A549 (cell line): ENCODE measurements at places on chromosomes 12 and 14. TPM values are rescaled to one million over a fixed set of nuclear protein-coding genes. Genes with fewer than 3 reads are reported as not detected.
A peak's percentile ranks its signal among the peaks of the same experiment; 100 is the strongest.

MYO1H gene
- polyA plus RNA-seq, result not detected in 3 replicates

CLEC4C gene
- not detected in 3 replicates for polyA plus RNA-seq

ADAM21 gene
- 0.04 to 0.05 TPM (median 0.04 TPM) in 3 replicates for polyA plus RNA-seq

FIGNL2 gene
- polyA plus RNA-seq, result 0.36 to 0.46 TPM (median 0.38 TPM) in 3 replicates

DNA sequence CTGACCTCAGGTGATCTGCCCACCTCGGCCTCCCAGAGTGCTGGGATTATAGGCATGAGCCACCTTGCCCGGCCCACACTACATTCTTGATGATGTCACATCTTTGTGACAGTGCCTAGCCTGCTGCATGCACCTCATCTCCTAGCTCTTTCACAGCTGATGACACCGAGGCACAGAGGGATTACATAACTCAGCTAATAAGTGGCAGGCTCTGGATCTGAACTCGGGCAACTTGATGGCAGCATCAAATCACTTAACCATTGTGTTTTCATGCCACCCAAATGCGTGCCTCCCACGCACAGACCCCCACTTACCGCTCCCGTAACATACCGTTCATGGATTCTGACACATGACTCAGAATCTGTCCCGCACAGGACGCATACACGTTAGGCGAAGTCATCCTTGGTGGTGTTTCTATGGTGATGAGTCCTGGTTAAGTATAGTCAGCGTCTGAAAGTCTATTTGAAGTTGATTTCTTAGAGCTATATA lies 7.4 kb downstream of the TMEM120B start:
- DNase-seq, result peak; percentile 66

DNA sequence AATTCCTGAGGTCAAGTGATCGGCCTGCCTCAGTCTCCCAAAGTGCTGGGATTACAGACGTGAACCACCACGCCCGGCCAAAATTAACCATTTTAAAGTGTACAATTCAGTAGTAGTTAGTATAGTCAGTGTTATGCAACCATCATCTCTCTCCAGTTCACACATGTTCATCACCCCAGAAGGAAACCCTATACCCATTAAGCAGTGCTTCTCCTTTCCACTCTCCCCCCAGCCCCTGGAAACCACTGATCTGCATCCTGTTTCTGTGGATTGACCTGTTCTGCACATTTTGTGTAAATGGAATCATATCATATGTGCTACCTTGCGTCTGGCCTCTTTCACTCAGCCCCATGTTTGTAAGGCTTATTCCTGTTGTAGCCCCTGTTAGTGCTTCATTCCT lies 52.2 kb downstream of the PHETA1 start:
- no peak for DNase-seq

DNA sequence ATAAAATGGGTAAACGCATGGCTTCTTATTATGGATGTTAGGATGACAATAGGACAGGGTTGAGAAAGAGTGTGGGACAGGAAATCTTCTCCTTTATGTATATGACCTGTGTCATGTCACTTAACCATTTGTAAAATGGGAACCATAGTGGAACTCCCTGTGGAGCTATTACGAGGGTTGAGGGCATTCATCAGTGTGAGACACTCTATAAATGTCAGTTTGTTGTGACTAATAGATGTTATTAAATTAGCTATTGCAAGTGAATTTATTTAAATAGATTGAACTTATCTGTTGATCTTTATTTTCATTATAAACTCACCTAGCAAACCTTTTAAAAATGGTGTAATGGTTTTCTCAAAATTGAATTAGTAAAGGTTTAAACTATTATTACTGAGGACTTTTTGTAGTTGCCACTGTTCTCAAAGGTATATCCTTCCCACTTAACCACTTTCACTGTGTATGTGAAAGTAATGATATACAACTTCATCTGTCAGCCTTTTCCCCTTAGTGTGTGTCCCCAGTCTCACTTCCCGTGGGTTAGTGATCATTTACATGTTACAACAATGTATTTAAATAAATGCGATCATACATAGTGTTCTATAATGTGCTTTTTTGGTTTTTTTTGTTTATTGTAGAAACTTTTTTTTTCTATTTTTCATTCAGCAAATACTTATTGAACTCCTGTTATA lies 17.1 kb downstream of the HELB start:
- no peak for DNase-seq

DNA sequence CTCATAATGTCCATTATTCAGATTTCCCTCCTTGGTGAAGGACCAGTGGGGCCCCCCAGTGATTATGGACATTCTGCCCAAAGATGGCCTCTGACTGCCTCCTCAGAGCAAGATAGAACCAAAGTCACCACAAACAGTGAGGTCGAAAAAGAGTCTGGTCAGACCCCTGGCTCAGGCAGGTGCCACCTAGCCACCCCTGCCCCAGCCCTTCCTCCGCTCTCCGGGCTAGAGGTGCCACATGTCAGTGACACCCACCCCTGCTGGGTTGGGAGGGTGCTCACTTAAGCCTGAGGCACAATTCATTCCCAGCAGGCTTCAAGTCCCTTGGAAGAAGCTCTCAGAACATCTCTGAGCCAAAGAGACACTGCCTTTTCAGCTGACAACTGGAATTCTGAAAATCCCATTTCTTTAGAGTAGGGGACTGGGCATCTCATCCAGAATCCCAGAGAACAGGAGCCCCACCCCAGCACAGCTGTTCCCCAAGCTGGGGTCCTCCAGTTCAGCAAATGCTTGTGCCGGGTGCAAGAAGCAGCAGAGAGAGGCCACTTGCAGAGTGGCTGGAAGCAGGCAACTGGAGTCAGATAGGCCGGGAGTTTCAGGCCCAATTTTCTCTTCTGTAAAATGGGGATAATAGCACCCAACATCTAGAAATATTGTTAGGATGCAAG lies 50.3 kb downstream of the ISCA2 start:
- DNase-seq, result no peak

DNA sequence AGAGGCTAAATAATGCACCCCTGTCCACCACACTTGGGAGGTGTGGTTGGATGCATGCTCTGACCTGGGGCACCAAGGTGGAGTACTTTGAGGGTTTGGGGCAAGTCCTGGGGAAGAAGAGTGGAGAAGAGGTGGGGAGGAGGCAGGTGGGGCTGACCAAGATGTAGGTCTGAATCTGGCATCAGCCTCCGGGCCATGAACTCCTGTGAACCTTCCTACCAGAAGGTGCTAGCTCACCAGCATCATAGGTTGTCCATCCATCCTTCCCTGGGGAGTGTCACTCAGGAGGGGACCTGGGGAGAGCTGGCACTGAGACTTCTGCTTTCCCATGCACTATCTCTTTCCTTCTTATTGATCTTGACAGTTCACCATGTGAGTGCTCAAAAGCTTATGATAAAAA lies 13.6 kb upstream of the EMP1 start:
- no peak for DNase-seq

- DNase-seq, result peak; percentile 98
Observed at GRCh38 chr12:110102255-110102654, 21.9 kb upstream of the IFT81 start.

DNA sequence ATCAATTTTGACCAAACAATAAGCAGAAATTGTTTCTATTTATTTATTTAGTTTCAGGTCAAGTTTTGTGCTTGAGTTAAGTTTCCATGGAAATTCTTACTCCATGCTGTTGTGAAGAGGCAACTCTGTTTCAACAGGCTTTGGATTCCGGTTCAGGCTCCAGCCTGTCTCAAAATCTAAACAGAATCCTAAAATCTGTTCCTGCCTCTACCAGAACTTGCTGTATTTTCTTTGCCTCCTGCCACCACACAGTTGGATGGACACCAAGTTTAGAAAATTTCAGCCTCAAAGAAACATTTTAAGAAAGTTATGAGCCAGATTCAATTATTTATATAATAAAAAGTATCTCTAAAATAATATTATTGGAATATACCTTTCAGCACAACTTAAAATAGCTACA lies 330.9 kb downstream of the FOXG1 start:
- no peak for DNase-seq

- no peak for DNase-seq
Observed at GRCh38 chr12:75631831-75632230, 120.4 kb upstream of the KRR1 start.

- DNase-seq, result no peak
Observed at GRCh38 chr12:107782067-107782466, 7.6 kb downstream of the ASCL4 start.

- no peak for DNase-seq
Observed at GRCh38 chr14:29310210-29310609, 543.6 kb downstream of the FOXG1 start.
